ENCODE measurements at places on chromosomes 7 and 10.

GRCh38 chr10:117590101-117590875 lies 47.7 kb downstream of the EMX2 start:
- no peak for DNase-seq

DNA sequence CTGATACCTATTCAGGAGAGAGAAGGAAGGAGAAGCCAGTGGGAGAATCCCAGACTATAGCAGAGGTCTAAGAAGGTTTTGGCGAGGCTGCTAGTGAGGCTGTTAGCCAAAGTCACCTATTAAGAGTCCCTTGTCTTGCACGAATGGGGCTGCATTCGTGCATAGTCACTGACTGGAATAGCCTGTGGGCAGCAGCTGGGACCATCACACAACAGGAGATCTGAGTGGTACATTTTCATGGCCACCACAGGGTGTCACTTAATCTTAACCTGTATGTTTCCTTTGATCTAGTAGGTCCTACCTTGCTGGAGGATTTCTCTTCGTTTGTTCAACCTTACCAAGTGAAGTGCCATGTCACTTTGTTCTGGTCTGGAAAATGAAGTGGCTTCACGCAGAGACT lies 319.9 kb downstream of the BMPER start:
- no peak for DNase-seq

DNA sequence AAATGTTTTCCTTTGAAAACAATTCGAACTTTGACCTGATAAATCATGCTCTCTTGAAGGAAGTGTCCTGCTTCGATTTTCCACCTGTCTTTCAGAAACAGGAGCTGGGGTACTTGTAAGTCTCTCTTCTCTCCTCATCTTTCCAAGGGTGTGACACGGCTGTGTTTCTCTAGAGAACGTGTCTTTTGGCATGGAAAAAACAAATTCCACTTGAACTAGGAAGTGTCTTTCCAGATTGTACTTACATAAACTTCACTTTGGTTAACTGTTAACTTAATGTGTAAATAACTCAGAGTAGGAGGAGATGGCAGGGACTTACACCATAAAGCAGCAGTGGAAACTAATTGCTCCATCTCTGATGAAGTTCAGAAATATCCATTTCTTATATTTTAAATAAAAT lies 4.2 kb upstream of the CALCR start:
- no peak for DNase-seq

- no peak for DNase-seq
Observed at GRCh38 chr10:13703997-13704536, 117.3 kb downstream of the PRPF18 start.

DNA sequence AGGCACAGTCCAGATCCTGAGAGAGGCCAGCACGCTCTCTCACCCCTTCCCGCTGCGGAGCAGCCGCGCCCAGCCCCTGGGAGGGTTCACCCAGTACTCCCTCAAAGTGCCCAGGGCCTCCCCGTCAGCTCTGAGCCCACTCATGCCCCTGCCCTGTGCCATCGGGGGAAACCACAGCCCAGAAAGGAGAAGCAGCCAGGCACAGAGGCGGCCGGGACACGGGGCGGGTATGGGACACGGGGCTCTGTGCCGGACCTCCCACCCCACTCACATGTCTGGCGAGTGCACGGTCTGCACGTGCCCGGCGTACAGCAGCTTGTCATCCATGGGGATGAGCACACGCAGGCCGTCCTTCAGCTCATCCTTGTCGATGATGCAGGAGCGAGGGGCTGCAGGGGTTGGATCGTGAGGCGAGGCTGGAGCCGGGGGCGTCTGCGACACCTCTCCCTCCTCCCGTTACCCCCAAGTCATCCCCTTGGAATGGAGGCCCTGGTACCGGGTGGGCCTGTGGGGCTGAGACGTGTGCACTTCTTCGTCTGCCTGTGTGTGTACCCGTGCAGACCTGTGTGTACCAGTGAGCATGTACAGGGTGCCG lies 38.2 kb downstream of the SLC29A4 start:
- DNase-seq = no peak

GRCh38 chr7:4127909-4128560 lies 554.1 kb upstream of the FOXK1 start:
- DNase-seq = no peak

DNA sequence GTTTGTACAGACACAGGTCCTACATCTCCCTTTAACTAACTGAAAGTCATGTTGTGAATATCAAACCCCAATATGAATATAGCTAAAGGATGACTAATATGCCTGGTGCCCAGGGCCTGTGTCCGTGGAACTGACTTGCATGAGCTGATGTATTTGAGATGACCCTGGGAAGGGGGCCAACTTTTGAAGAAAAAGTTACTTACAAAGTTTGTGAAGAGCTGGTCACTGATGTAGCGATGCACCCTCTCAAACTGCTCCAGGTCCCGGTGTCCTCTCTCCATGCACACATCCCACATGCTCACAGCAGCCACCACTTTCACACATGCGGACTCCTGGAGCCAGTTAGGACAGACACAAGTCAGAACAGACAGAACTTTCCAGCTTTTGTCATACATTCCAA lies 106.2 kb downstream of the ABCC2 start:
- no peak for DNase-seq

GRCh38 chr7:46007990-46008643 lies 87.0 kb upstream of the IGFBP3 start:
- no peak for DNase-seq

DNA sequence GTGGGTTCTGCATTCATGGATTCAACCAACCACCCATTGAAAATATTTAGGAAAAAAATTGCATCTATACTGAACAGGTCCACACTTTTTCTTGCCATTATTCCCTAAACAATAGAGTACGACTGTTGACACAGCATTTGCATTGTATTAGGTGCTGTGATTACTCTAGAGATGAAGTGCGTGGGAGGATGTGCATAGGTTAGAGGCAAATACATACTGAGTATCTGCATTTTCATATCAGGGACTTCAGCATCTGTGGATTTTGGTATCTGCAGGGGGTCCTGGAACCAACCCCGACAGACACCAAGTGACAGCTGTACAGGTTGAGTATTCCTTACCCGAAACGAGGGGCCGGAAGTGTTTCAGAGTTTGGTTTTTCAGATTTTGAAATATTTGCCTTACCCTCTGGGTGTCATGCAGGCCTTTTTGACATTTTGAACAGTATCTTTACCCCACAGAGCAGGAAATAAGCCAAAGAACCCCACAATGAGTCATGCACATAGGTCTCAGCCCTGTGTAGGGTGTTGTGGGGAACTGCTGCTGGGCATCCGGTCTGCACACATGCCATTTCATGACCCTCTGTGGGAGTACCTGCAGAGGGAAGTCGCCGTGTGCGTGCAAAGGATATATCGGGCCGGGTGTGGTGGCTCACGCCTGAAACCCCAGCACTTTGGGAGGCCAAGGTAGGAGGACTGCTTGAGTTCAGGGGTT lies 14.5 kb downstream of the NUDT5 start:
- no peak for DNase-seq

DNA sequence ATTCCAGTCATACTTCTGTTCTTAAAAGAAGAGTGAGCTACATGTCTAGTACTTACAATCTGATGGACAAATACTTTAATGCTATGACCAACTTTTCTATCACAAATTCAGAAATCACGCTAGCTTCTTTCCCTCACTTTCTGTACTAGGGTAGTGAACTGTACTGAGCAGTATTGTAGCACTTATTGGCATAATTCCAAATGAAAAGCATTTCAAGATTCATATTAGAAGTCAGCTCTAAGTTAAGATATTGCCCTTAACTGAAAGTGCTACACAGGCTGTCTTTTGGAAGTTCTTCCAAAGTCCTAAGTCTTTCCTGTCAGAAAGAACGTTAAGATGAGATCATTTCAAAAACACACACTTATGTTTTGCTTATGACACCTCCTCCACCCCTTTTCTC lies 13.4 kb downstream of the P4HA1 start:
- DNase-seq = no peak

GRCh38 chr10:81920213-81920829 lies 45.3 kb downstream of the NRG3 start:
- DNase-seq = no peak

- DNase-seq = no peak
Observed at GRCh38 chr10:11113156-11113555, 95.5 kb downstream of the CELF2 start.

GRCh38 chr10:83142074-83142563 lies 997.2 kb upstream of the GHITM start:
- no peak for DNase-seq
